Heart left ventricle (tissue), 16 donors: ENCODE measurements at places on chromosomes 1 and 21. TPM values are rescaled to one million over a fixed set of nuclear protein-coding genes. Genes with fewer than 3 reads are reported as not detected.

TSPAN1 gene
- 0.71 TPM for total RNA-seq

KLHDC9 gene
- total RNA-seq = 2.4 TPM

SPATC1L gene
- 4.9 TPM for total RNA-seq

SPRR4 gene
- not detected for total RNA-seq

BNIPL gene
- 0.42 TPM for total RNA-seq

TMEM54 gene
- total RNA-seq = 13.0 TPM

HLX gene
- 10.8 TPM for total RNA-seq

SELL gene
- total RNA-seq = 1.3 TPM

MLLT11 gene
- 20.5 TPM for total RNA-seq

SSR2 gene
- total RNA-seq = 80.5 TPM

CFHR1 gene
- total RNA-seq = not detected

SLFNL1 gene
- total RNA-seq = 0.09 TPM

MCOLN2 gene
- not detected for total RNA-seq

MAEL gene
- total RNA-seq = 3.5 TPM

ACTA1 gene
- 30,941 TPM for total RNA-seq

OR2L3 gene
- not detected for total RNA-seq

IL20 gene
- total RNA-seq = not detected

ERG gene
- total RNA-seq = 15.8 TPM

GUCA2B gene
- total RNA-seq = not detected

SLAMF6 gene
- total RNA-seq = 1.7 TPM

ODF2L gene
- total RNA-seq = 12.2 TPM

FMN2 gene
- total RNA-seq = not detected

ASTN1 gene
- 0.38 TPM for total RNA-seq

DPT gene
- total RNA-seq = 35.0 TPM

OSCP1 gene
- 5.6 TPM for total RNA-seq

KIF17 gene
- total RNA-seq = 3.2 TPM
